ENCODE measurements at places on chromosomes 16 and 17.

DNA sequence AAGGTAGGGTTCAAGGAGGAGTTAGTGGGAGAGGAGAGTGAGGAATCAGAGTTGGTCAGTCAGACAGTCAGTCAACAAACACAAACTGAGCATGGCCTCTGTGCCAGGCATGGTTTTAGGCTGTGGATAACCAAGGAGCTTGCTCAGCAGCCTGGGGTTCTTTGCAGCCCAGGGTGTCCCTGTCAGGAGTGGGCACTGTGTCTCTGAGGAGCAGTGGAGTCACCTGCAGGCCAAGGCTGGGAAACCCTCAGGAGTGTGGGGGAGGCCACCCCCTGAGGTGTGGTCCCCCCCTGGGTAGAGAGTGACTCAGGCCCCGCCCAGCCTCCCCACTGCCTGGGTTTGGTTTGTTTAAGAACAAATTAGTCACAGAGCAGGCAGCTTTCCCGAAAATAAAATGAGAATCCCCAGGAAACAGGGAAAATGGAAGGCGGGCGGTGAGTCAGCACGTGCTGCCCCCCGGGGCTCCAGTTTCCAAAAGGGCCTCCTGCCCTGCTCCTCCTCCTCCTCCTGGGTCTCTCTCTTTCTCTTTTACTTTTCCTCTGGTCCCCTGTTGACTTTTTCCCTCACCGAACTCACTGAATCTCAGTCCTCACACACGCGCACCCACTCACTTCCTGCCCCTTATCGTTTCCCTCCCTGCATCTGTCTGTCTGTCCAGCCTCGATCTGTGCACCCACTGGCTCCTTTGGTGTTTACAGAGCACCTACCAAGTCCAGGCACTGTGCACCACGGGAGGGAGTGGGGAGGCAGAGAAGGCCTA, 44.3 kb downstream of the SOCS3 start:
- no peak for DNase-seq

DNA sequence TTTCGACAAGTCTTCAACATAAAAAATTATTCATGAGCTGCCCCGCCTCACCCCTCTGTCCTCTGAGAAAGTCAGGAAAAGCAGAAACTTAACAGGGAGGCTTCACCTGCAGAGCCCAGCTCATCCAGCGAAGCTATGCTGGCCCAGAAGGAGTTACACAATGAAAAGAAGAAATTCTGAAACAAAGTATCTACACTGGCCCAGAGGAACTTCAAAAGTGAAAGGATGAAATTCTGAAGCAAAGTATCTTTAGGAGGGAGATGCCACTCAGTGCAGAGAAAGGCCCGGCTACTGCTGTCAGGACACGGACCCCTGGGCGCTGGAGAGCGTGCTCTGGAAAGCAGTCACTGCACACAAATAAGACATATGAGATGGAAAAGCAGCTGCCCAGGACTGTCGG, 1.6 kb downstream of the GALNS start:
- DNase-seq: no peak

DNA sequence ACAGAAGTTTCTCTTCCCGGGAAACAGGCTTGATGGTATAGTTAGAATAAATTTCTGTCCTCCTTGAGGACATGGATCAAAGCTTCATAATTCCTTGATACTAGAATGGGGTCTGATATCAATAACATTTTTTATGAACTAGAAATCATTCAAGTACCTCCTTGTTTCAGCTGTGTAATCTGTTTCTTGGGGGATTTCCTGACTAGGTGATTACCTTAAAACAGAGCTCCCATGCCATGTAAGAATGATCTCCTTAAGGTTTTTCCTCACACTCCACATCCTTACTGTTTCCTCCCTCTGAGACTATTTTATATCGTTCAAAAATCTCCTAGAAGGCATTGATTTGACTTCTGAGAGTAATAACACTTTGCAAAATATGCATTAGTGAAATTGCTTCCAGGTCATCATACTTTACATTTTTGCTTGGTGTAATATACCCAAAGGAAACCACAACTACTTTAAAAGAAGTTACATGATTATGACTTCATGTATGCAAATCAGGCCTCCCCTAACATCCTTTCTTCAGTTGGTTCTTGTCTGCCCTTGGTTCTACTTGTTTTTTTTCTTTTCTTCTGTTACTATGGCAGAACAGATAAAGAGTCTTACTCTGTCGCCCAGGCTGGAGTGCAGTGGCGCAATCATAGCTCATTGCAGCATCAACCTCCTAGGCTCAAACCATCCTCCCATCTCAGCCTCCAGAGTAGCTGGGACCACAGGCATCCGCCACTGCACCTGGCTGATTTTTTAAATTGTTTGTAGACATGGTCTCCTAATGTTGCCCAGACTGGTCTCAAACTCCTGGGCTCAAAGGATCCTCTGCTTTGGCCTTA, 388.8 kb downstream of the ZFHX3 start:
- no peak for DNase-seq

GRCh38 chr16:79703066-79703465, 102.5 kb upstream of the MAF start:
- DNase-seq: no peak

DNA sequence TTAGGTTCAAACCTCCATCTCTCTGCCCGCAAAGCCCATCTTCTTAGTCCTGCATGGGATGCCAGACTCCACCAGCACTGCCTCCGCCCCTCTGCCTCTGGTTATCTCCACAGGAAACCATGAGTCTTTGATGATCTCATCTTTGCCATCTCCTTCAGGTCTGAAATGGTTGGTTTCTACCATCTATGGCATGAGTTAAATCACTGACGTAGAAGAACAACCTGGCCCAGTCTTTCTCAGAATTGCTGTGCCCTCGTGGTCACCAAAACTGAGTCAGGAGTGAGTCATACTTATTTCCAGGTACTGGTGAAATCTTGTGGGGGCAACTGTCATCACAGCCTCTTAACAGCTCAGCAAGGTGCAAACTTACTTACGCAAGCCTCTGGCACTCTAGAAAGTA, 468.7 kb upstream of the C16orf82 start:
- peak; percentile 46 for DNase-seq

- DNase-seq: no peak
These were observed 449.8 kb downstream of the KCNJ18 start for GRCh38 chr17:22142091-22142490.

GRCh38 chr16:75035410-75035968, 36.7 kb downstream of the ZNRF1 start:
- no peak for DNase-seq

Data from effector memory CD8-positive, alpha-beta T cell (primary cell).